NCI-H1048 (cell line): ENCODE measurements at places on chromosomes 5 and 9.

DNA sequence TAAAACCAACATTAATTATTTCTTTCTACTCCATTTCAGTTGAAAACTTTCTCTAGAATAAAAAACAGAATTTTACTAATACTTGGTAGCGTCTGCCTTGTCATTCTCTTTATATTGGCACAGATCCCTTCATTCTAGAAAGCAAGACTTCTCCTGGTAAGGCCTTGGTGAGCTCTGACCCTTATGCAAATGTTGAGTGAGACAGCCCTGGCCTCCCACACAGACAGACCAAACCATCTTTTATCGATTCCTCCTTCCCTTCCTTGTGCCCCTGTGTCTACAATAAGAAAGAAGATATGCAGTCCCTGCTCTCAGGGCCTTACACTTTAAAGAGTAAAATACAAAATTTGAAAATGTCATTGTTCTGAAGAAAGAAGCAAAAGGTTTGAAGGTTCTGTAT, 262.2 kb downstream of the EFNA5 start:
- DNase-seq, result no peak

GRCh38 chr5:35476036-35476435, 141.6 kb upstream of the SPEF2 start:
- DNase-seq, result no peak

DNA sequence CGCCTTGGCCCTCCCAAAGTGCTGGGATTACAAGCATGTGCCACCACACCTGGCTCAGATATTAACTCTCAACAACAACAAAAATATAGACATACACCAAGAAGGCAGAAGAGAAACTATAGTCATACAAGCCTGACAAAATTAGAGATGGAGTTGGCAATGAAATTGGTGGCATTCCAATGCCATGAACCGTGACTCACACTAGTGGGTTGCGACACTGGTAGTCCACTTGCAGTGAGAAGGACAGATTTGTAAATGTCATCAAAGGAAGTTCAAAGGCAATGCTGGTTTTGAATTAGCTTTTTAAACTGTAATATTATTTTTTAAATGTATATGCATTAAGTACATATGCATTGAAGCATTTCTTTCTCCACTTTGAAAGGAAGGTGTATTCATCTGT, 8.5 kb upstream of the DNAJC25 start:
- no peak for DNase-seq

DNA sequence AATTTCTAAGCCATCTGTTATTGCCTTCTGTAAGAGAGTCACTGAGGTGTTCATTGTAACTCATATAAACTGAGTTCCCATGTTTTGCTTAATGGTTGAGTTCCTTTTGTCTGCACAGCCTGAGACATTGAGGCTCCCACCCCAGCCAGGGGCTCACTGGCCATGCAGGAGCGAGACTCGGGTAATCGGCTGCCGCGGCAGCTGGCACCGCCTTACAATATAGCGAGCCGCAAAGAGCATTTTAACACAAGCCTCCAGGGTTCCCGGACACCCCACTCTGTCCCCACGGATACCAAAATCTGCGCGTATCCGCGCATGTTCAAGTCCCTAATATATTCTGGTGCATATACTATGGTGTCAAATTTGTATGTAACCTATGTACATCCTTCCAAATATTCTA, 24.4 kb upstream of the GLDC start:
- DNase-seq, result no peak

DNA sequence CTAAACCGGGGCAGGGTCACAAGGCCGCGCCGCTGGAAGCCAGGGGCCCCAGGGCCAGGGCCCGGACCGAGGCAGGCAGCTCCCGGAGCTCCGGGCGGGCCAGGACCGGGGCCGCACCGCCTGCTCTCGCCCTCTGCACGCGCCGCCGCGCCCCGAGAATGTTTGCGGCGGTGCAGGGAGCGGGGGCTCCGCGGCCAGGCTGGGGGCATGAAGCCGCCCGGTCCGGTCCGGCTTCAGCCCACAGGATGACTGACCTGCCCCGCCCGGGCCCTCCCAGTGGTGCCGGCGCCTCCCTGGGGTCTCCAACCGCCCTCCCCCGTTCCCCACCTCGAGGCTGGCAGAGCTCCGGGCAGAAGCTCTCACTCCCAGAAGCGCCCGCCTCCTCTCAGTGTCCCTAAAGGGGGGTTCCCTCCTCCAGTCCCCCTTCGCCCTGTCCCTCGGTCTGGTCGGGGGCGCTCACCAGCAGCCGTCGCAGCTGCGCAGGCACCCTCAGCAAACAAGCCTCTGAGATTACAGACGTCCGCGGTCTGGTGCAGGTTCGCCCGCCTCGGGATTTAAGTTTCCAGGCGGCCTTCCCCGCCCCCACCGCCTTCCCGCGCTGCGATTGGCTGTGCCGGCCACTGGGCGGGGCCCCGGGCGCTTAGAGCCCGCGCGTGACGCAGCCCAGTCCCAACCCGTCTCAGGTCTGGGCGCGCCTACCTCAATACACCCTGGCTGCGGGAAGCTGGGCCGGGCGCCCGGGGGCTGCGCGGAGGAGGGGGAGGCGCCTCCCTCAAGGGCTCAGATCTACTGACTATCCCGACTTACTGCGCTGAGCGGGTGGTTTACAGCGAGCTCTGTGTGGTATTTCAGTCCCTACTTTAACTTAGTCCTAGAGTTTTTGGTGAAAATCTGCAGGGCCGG, at the start of gene CTSV:
TSS of gene CTSV (minus strand) at position 532 of the 903 bp plus-strand sequence. CDS start 1,099 bp downstream, outside the sequence.
- DNase-seq, result peak; percentile 84

- no peak for DNase-seq
These were observed 40.2 kb downstream of the ACO1 start for GRCh38 chr9:32424616-32425015.

DNA sequence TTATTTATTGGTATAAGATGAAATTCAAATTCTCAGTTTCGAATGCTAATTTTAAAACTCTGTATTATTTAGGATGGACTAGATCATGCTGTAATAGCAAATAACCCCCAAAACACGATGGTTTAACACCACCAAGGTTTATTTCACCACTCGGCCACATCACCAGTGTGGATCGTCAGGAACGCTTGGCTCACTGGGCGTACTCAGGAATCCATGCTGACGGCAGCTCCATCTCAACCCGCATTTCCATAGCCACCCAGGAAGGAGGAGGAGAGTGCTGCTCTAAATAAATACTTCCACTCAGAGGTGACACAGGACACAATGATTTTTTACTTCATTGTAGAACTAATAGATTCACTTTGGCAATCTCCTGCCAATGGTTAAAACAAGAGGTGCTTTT, 347.4 kb downstream of the SH3GL2 start:
- DNase-seq, result no peak

GRCh38 chr5:136979131-136979530, 520.0 kb downstream of the SPOCK1 start:
- no peak for DNase-seq

DNA sequence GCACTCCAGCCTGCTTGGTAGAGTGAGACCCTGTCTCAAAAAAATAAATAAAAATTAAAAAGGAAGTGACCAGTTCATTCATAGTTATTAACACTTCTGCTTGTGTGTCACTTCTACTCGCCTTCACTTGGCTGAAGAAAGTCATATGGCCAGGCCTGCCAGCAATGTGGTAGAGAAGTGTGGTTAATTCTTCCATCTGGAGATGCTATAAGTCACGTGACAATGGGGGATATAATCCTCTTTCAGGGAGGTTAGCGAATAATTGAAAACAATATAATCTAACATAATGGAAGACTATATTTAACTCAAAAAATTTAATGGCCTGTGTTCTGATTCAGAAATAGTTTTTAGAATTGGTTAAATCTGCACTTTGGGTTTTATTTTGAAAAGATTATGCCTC, 305.6 kb downstream of the DOCK8 start:
- DNase-seq, result no peak

GRCh38 chr5:180140571-180140970, 68.4 kb downstream of the RASGEF1C start:
- DNase-seq, result no peak

DNA sequence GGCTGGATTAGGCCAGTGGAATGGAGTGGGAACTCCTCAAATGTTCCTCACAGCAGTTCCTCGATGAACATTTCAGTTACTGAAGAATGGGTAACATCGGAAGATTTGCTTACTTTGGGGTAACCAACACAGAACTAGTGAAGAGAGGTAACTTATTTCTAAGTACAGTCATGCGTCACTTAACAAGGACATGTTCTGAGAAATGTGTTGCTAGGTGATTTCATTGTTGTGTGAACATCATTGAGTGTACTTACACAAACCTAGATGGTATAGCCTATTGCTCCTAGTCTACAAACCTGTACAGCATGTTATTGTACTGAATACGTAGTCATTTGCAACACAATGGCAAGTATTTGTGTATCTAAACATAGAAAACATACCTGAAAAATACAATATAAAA, 228.3 kb downstream of the MAST4 start:
- DNase-seq, result no peak

DNA sequence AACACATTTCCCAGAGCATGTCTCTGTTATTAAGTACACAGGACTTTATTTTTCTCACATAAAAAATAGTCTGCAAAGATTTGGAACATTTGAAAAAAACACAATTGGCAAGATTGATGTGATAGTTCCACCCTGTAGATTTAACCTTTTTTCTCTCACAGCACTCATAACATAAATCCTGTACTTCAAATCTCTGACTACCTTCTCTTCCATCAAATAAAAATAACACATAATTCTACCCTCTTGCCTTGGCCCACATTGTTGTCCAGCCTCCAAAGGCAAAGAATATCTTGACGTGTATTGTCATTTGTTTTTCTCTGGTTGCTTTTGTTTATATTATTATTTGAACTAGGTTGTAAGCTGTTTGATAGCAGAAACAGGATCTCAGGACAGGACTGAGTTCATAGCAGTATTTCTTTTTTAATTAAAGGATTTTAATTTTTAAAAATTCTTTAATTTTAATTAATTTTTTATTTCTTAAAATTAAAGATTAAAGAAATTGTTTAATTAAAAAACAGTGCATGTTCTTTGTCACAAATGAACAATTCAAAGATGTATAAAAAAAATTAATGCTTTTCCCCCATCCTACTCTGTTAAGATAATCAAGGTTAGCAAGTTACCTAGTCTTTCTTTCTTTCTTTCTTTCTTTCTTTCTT, 69.1 kb upstream of the PCSK1 start:
- DNase-seq, result no peak

GRCh38 chr9:99634186-99634585, 187.5 kb upstream of the NR4A3 start:
- no peak for DNase-seq

- DNase-seq, result no peak
These were observed 595 bp upstream of the GRHPR start for GRCh38 chr9:37421914-37422288.

DNA sequence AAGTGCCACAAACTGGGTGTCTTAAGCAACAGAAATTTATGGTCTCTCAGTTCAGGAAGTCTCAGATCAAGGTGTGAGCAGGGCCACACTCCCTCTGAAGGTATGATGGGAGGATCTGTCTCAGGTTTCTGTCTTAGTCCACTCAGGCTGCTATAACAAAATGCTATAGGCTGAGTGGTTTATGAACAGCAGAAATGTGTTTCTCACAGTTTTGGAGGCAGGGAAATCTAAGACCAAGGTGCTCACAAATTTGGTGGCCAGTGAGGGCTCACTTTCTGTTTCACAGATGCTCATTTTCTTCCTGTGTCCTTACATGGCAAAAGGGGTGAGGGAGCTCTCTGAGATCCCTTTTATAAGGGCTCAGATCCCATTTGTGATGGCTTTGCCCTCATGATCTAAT, 281.4 kb downstream of the CWC27 start:
- no peak for DNase-seq

- DNase-seq, result no peak
These were observed 325.4 kb downstream of the RFX3 start for GRCh38 chr9:3200331-3200774.

DNA sequence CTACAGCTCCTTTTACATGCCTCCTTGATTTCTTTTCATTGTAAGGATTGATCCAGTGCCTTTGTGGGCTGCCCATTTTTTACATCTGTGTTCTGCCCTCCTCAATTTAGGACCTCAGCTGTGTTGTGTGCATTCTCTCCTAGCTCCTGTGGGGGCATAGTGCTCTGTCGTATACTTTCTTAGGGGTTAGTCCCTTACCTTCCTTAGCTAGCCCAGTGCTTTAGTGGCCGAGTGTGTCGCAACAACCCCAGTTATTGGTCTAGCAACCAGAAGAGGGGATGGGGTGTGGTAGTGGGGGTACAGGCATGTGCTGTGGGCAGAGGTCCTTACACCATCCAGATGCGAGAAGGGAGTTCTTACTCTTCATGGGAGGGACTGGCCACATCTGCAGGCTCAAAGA, 12.1 kb downstream of the MTRR start:
- no peak for DNase-seq

GRCh38 chr5:1780614-1780930, 19.1 kb downstream of the MRPL36 start:
- no peak for DNase-seq

DNA sequence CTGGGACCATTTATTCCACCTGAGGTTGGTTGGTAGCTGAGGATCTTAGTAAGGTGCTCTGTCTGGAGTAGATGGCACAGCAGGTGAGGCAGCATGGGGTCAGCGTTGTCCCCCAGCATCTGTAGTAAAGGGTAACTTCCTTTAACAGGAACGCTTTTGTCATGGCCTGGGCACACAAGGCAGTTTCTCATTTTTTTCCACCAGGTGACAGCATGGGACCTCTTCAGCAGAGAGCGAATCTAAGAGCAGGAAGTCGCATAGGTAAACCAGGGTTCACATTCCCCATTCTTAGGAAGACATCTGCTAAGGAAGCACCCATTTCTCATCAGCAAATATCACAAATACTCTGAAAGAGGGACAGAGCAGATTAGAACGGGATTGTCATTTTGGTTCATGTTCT, 56.5 kb downstream of the GPR107 start:
- DNase-seq, result no peak

DNA sequence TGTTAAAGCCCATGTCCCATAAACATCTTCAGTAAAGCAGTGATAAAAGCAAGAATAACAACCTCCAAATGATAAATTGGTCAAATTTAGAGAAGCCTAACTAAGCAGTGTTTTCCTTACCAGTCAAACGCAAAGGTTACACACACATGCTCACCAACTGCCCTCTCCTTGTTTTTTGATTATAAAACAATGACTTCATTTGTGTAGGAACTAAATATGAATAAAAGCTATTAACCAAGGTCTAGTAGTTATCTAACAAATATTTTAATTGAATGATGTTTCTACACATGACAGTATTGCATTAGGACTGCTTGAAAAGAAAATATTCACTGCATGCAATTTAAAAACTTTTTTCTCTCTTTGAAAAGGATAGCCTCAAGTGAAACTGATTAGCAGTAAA, 36.7 kb downstream of the PCA3 start:
- no peak for DNase-seq

GRCh38 chr5:157562111-157562581, 13.4 kb downstream of the ADAM19 start:
- no peak for DNase-seq
